ENCODE measurements at places on chromosomes 1 and 21.

DNA sequence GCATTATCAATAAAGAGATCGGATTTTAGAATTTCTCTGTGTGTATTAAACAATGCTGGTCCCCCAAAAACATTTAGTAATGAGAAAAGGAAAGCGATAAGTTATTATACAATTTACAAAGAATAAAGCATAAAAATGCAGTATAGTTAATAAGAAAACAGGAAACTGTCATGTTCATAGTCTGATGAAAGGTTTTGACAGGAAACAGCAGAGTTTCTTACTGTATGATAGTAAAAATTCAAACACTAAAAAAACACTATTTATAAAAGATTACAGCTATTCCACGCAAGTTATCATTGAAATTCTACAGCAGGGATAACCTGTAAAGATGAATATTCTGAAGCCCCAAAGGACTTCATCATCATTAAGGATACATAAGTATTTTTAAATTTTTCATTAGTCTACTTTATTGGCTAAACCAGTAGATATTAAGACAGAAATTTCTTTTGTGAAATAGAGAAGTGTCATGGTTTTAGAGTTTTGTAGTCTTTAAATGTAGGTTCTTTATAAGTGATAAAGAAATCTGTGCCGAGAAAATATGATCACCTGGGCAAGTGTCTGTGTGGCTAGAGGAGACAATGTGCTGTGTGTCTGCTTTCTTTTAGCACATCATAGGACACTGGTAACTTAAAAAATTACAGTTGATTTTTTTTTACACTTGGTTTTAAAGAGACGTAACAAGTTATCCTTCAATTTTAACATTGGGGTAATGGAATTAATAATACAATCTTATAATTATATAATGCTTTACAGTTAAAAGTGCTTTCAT lies 49.7 kb upstream of the GFI1 start:
- no peak for DNase-seq

DNA sequence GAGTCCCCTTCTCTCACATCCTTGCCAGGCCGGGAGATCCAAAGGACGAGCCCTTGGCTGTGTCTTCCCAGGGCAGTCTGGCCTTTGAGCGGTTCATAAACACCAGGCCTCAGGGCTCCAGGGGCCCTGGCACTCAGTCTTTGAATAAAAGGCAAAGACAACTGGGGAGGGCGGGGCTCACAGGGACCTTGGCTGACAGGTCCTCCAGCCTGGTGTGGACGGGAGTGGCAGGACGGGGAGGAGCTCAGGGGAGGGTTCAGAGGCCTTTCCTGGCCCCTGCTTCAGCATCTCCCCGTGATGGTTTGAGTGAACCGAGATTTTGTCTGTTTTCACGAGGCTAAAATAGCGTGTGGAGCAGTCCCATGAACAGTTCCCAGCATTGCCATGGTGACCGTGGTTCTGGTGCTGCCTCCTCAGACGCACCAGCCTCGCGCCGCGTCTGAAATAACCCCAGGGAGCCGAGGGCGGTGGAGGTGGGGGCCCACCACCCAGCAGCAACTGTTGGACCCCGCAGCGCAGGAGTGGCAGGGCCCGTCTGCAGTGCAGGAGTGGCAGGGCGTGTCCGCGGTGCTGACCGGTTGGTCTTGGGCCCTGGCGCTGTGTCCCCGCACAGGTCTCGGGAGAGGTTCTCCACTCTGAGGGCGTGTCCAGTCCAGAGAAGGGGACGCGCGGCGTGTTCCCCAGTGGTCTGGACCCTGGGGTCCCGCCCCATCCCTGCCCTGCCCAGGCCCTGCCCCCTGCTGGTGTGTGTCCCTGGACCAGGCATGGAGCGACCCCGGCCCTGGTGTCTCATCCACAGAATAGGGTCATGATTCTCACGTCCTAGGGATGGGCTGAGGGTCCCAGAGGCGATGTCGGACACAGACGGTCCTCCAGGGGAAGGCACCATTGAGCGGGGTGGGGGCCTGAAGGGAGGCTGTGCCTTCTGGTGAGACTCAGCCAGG lies 7.1 kb upstream of the PRKCZ start:
- DNase-seq: no peak

DNA sequence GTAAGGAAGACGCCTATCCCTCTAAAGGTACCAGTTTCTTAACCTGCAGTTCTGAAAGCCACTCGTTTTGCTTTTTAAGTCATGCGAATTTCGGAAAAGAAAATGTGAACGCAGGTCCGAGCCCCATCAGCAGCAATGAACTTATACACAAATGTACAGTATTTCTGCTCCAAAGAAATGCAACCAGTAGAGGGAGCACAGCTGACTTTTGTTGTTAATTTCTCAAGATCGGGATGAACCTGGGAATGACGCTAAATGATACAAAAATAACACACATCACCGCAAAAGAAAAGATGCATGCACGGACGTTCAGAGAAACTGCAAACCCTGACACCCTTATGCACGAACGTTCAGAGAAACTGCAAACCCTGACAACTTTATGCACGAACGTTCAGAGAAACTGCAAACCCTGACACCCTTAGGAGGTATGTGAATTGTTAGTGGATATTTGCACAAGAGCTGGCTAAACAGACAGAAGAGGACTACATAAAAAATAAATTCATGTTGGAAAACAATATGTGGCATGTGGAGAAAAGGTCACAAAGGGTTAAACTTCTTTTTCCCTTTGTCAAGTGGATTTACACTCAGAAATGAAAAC lies 3.5 kb upstream of the TIAM1 start:
- peak; percentile 35 for DNase-seq

DNA sequence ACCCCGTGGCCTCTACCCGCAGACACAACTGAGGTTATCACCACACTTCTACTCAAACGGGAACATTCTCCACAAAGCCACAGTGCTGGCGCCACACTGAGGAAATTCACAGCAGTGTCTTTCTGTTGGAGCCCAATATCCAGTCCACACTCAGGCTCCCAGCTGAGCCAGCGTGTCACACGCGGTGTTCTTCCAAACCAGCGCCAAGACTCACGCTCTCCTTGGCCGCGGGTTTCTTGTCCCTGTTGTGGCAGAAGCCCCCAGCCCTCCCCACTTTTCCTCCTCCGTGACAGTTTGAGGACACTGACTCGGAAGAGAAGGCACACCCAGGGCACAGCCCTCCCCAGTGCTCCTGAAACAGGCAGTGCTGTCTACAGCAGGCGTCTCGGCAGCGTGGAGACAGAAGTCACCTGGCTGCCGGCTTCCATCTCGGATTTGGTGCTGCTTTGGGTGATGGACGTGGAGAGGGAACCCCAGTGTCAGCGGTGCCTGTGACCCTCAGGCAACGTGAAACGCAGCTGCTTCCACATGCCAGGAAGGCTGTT lies 35.4 kb upstream of the AGPAT3 start:
- DNase-seq: no peak

GRCh38 chr1:191674626-191675179 lies 483.6 kb upstream of the RGS18 start:
- DNase-seq: no peak

DNA sequence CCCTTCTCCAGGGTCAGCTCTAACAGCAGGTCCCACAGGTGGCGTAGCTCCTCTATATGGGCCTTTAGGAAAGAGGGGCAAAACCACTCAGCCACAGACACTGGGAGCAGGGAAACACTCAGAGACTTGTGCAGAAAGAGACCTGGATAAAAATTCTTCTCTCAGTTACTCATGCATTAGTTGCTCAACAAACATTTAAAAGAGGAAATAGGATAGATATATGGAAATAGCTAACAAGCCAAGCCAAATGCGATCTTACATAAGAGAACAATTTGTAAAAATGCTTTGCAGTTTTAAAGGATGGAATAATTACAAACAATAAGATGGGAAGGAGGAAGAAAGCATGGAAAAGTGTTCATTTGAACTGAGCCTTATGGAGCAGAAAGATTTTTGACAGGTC lies 4.9 kb downstream of the SPTA1 start:
- DNase-seq: no peak
